SHP77 (cell line): ENCODE measurements at places on chromosomes 4 and X.

- DNase-seq = no peak
Observed at GRCh38 chrX:17930850-17931249, 69.8 kb upstream of the RAI2 start.

DNA sequence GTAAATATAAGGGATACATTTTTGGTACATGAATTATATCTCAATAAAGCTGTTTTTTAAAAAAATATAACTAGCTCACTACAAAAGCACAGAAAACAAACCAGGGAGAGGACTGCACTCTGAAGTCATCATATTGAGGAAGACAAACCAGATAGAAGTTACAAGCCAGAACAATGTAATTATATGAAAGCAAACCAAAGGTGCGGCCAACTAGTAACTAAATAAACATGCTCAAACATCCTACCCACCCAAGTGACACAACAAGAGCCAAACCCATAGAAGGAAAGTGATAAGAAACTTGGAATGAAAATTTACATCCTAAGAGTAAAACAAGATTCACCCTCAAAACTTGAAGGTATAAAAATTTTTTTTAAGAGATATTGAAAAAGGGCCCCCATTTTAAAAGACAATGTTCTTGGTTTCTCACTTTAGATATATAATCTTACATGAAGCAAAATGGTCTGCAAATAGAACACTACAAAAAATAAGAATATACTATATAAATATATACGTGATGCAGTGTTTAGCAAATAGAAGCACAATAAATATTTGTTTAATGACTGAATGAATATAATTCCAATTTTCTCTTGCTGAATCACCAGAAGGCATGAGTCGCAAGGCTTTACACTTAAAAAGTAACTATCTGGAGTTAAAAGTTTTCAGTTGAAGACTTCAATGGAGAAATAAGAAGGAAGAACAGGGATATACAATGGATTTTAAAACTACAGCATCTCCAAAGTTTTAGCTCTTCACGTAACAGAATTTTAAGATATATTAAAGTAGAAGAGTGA, 4.0 kb upstream of the SH3D19 start:
- no peak for DNase-seq

GRCh38 chr4:112114452-112114851, 30.8 kb upstream of the FAM241A start:
- no peak for DNase-seq

GRCh38 chr4:10085828-10086505, 30.6 kb downstream of the WDR1 start:
- DNase-seq = no peak

- no peak for DNase-seq
Observed at GRCh38 chr4:72366601-72367000, 202.4 kb downstream of the ADAMTS3 start.

DNA sequence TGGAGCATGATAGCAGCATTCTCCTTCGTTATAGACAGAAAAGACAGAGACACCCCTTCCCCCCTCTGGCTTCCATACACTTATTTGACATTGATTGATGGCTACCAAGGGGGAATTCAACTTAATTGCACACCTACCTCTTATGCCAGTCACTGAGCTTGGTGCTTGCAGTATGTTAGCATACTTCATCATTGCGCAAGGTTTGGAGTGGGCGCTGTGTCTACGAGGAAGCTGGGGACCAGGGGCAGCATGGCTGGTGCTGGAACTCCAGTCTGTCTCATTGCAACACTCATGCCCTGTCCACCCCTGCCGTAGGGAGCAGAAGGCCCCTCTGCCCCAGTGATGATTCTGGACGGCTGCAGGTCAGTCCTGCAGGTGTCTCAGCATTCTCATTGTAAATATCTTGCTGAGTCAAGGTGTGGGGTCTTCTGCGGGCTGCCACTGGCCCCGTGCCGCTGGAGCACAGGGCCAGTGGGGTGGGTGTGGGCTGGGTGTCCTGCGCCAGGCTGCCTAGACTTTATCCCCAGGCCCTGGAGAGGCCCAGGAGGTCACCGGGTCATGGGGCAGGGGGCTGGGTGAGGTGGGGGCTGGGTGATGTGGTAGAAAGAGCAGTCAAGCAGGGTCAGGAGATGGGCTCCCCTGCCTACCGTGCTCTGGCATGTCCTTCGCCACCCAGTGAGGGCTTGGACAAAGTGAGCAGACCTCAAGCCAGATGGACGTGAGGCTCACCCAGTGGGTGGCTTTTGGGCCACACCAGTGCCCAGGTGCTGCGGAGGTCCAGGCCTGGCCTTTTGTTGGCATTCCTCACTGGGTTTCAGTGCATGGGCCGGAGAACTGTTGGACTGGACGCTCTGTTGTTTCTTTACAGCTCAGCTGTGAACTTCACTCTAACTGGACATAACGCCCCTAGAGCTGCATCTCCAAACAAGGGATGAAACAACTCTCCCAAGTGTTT, 85.5 kb downstream of the PSAPL1 start:
- DNase-seq = no peak

- DNase-seq = no peak
Observed at GRCh38 chr4:26074712-26075430, 160.9 kb downstream of the SMIM20 start.

DNA sequence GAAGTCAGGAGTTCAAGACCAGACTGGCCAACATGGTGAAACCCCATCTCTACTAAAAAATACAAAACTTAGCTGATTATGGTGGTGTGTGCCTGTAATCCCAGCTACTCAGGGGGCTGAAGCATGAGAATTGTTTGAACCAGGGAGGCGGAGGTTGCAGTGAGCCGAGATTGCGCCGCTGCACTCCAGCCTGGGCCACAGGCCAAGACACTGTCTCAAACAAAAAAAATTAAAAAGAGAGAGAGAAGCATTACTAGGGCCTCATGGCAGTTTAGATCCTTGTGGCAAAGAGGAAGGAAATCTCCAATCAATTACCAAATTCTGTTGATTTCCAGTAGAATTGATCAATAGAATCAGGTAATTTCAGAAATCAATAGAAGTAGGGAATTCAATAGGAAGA, 16.8 kb upstream of the SLC34A2 start:
- DNase-seq = no peak

DNA sequence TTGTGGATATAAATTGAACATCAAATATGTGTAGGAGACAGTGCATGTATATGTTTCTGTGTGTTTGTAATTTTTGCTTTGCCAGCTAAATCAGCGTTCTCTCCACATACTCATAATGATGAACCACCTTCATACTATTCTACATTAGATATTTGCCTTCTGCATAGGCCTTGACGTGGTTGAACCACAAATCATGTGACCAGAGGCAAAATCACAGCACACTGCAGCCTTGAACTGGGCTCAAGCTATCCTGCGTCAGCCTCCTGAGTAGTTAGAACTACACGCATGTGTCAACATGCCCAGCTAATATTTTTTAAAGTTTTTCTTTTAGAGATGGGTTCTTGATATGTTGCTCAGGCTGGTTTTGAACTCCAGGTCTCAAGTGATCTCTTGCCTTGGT, 9.5 kb downstream of the UBQLN2 start:
- no peak for DNase-seq

GRCh38 chr4:118969359-118969758, 80.7 kb downstream of the SYNPO2 start:
- no peak for DNase-seq

DNA sequence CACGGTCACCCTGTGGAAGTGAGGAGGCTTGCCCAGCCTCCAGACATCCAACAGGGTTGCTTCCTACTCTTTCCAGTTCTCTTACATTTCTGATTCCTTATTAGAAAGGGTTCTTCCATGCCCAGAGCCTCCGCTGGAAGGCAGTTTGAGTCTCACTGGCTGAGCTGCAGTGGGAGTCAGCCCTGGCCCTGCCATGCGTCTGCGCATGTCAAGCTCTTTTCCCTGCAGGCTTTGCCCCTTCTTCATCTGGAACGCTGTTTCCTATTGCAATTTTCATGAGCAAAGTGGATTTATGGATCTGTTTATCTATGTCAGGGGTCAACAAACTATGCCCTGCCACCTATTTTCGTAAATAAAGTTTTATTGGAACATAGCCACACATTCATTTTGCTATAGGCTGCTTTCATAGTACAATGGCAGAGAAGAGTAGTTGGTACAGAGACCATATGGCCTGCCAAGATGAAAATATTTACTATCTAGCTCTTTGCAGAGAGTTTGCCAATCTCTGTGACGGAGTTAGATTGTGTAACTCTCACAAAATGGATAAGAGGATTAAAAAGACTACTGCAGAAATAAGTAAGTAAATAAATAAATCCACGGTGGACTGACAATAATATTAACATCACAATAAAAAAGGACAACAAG, 3.9 kb upstream of the CHRNA9 start:
- no peak for DNase-seq

GRCh38 chr4:73001885-73002284, 67.6 kb downstream of the COX18 start:
- no peak for DNase-seq

DNA sequence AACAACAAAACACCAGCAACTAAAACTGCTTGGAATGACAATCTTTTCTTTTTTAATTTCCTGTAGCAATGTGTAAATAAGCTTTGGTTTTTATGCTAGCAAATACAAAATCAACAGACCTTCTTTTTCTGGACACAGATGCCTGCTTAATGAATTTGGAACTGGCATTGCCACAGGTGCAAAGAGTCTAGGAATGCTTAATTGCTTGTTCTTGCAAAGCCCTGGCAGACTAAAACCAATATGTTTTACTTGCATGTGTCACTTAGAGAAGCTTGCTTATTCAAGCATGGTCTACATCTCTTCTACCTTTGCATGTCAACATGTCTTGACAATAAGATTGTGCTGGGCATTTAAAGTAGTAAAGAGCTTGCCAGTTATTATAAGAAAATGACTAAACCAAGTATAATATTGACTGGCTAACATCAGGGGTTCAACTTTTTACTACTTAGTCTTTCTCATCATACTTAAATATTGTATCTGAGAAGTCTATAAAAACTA, 656.7 kb upstream of the NDST4 start:
- DNase-seq = peak; percentile 5

DNA sequence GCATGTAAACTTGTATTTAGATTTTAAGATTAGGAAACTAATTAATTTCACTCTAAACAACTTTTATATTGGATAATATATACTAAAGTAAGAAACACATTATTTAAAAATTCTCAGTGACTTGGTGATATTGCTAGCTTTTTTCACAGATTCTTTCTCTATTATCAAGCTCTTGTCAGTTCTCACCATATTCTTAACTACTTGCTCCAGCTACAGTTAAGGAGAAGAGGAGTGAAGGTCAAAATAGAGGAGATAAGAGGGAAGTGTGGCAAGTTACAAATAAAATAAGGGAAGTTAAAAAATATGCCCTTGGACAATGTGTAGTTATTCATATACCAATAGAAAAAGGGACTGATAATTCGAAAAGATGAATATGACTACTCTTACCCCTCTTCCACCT, 34.7 kb upstream of the NAF1 start:
- DNase-seq = no peak

- peak; percentile 6 for DNase-seq
Observed at GRCh38 chr4:181793096-181793495, 450.1 kb upstream of the TENM3 start.

- no peak for DNase-seq
Observed at GRCh38 chr4:159015841-159016240, 87.0 kb upstream of the RAPGEF2 start.

GRCh38 chr4:126552321-126552720, 1080.4 kb upstream of the INTU start:
- DNase-seq = no peak

DNA sequence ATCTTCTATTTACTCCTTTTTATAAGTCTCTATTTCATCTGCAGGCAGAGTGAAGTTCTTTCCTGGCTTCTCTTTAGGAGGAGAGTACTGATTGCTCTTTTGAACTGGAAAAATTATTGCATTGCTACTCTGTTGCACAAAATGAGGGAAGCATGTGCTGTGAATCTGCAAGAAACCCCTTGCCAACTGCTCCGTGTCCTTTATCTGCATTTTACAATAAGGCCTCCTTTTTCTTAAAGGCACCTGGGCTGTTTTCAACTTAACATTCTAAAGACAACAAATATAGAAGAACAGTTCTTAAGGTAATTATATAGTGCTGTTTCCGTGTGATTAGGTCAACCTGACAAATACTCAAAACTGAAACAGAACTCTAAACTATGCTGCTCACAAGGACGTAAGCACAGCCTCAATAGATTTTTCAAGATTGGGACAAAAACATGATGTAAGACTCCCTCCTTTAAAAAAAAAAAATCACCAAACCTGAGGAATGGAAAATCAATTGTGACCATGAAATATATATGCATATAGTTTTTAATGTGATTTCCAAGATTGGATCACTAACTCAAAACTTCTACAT, 716.6 kb upstream of the INTU start:
- DNase-seq = no peak

DNA sequence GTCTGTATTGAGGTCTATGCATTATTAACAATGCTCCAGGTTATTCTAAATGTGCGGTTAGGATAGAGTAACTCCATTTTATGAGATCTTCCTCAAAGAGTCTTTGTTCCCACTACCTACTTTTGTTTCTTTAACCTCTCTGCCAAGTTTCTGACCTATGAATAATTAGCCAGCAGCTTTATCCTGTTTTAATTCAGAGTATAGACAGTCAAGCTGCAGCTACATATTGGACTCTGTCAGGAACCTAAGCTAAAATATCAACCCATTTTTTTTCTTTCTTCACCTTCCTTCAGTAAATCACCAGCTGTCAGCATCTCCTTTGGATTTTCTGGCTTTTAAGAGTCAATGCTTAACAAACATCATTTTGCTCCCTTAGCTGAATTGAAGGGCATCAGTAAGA, 72.3 kb downstream of the TMEM47 start:
- no peak for DNase-seq

- no peak for DNase-seq
Observed at GRCh38 chr4:150976478-150977118, 38.5 kb downstream of the LRBA start.

DNA sequence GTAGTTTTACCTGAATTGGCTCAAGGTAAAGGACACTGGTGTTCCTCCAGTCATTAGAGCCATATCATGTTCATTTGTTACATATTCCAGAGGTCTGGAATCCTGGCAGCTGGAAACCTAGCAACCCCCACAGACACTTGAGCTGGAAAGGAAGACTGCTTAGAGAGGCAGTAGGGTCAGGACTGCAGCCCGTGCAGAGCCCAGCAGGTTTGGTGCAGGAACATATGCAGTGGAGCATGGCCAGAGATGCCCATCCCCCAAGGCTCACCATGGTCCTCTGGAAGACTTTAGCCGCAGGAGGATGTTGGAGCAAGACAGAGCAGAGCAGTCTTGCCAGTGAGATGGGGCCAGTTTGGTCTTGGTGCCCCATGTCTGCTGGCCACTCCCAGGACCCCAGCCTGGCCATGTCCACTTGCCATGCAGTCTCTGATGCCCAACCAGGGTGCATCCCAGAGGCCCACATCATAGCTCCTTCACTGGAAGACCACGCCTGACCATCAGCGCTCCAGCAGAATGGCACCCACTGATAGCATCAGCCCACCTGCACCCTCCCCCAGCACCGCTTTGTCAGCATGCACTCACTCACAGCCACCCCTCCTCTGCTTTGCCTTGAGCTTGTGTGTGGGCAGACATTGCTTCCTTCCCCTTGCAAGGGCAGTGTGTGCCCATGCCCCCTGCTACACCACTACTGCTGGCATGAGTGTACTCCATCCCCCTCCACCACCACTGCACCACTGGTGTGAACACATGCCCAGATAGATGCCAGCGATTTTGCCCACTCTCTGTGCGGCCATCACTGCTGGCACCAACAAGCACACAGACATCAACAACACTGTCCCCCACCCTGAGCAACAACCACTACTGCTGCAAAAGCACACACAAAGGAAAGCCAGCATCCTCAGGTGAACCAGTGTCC, 190.3 kb upstream of the SPOCK3 start:
- no peak for DNase-seq
